ENCODE measurements at places on chromosomes 16 and 17.

DNA sequence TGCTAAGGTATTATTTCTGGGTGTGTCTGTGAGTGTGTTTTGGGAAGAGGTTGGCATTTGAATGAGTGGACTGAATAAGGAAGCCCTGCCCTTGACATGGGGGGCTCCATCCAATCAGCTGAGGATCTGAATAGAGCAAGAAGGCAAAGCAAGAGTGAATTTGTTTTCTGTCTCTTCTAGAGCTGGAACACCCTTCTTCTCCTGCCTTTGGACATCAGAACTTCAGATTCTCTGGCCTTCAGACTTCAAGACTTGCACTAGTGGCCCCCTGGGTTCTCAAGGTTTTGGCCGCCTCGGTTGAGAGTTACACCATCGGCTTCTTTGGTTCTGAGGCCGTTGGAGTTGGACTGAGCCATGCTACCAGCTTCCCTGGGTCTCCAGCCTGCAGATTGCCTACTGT is 448.6 kb downstream of the SHISA9 start:
- no peak for DNase-seq

DNA sequence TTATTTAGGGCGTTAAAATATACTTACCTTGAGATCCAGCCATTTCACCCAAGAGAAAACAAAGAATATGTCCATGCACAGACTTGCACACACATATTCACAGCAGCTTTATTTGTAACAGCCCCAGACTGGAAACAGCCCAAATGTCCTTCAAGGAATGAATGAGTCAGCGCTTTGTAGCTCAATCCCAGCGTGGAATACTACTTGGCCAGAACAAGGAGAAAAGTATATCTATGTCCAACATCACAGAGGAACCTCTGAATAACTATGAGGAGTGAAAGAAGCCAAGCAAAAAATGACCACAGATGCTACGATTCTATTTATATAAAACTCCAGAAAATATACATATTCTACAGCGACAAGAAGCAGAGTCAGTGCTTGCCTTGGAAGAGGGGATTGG is 158.3 kb downstream of the ENGASE start:
- DNase-seq: no peak

DNA sequence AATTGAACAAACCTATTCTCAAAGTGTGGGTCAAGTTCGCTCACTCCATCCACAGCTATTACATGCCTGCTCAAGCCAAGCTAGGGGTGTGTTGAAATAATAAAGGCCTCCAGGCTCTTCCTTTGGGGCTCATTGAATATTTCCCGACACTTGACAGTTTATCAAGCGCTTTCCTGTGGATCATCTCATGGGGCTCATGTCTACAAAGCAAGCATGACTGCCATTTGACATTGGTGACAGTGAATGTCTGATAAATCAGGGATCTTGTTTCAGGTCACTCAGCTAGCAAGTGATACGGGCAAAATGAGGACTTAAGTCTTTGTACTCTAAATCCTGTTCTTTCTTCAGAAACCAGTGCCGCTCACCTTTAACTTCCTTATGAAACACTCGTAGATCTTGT is 542.6 kb downstream of the TOX3 start:
- no peak for DNase-seq

DNA sequence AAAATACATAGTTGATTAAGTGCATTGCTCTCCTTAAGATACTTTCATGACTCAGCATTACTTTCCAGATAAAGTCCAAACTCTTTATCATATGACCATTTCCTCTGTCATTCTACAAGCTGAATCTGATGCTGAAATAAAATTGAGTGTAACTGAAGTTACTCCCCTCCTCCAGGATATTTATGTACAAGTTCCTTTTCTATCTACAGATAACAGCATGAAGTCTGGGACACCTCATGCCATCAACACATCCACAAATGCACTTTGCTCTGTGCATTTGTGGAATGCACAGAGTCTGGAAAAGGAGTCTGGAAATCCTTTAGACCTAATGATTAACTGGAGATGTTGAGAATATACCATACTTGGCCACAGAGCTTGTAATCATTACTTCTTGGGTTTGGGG is 60.5 kb downstream of the ACSM2B start:
- DNase-seq: no peak

GRCh38 chr16:31385680-31386079 is 7.5 kb upstream of the ITGAD start:
- DNase-seq: no peak

GRCh38 chr16:17775061-17775460 is 304.3 kb upstream of the XYLT1 start:
- DNase-seq: no peak

DNA sequence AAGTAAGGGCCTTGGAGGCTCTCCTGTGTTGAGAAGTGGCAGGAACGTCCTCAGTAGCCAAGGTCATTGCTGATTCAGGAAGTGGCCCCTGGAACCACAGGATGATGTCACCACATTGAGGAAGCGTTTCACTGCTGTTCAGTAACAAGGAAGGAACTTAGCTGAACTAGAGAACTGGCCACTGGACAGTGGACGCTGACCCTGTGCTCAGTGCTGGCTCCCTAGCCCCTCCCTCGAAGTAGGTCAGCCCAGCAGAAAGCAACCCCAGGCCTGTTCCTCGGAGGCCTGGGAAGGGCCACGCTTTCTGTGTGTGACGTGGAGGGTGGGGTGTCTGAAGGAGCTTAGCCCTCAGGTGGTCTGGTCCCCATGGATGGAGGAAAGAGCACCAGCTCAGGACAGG is 58.3 kb downstream of the B9D1 start:
- no peak for DNase-seq

Measured in GM18507 (cell line).